ENCODE measurements at places on chromosomes 1 and 21. TPM values are rescaled to one million over a fixed set of nuclear protein-coding genes. Genes with fewer than 3 reads are reported as not detected.

- DNase-seq, result no peak
These were observed 59.7 kb downstream of the TGFBR3 start for GRCh38 chr1:91826248-91826647.

- no peak for DNase-seq
These were observed 118.2 kb upstream of the ZNF678 start for GRCh38 chr1:227445092-227445674.

GRCh38 chr1:15951341-15952153 is 24.4 kb downstream of the ZBTB17 start:
- DNase-seq, result no peak

NUDT4B gene
- polyA plus RNA-seq, result not detected

DNA sequence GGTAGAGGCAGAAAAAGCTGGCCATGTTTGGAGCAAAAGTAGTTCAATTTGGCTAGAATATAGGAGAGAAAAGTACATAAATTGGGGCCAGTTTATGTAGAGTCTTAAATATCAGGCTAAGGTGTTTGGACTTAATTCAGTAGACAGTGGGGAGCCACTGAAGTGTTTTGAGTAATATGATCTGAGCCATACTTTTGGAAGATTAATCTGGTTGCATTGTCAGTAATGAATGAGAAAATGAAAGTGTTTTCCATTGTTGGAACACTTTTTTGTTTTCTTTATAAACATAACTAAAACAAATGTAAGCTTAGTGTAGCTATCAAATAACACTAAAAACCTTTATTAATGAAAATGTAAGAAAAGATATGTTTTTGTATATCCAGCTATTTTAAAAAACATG is 42.1 kb downstream of the POU2F1 start:
- DNase-seq, result no peak

DNA sequence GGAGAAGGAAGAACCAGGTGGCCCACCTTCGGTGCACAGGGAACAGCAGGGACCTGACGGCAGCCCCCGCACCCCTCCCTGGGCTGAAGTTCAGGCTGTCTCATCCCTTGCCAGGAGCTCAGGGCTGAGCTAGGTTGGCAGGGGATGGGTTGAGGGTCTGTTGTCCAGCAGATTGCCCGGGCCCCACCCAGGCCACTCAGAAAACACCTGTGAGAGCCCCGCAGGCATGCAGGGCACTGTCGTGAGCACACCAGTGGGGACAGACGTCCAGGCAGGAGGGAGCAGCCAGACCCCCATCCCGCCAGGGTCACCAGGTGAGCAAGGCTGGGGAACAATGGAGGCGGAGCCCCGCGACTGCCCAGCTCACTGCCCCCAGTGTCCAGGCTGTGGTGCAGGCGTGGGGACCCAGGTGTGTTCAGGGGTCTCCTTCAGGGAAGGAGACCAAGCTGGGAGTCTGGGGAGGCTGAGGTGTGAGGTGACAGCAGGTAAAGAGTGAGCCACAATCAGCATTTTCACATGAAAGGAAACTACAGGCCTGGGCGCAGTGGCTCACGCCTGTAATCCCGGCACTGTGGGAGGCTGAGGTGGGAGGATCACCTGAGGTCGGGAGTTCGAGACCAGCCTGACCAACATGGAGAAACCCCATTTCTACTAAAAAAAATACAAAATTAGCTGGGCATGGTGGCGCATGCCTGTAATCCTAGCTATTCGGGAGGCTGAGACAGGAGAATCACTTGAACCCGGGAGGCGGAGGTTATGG is 9.4 kb upstream of the SAMD11 start:
- no peak for DNase-seq

- DNase-seq, result no peak
These were observed 51.0 kb downstream of the CR1L start for GRCh38 chr1:207695891-207696290.

All from foreskin keratinocyte (primary cell).